ENCODE measurements at places on chromosomes 1 and 21.
A peak's percentile ranks its signal among the peaks of the same experiment; 100 is the strongest.

DNA sequence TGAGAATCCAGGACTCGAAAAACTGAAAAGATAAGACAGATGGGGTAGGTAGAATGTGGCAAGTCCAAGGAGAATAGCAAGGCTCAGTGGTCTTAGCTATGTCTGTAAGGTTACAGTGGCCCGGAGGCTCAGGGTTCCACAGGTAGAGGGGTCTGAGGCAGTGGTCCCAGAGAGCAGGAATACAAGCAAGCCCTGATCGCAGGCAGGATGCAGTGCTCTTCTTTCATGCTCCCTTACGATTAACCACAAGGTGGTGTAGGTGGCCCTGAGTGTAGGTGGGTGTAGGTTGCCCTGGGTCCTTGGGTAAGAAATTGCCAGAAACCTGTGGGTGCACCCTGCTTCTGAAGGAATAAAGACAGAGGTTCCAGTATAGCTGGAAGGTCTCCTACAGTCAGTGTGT, 99.1 kb upstream of the RAB3GAP2 start:
- DNase-seq, result no peak

DNA sequence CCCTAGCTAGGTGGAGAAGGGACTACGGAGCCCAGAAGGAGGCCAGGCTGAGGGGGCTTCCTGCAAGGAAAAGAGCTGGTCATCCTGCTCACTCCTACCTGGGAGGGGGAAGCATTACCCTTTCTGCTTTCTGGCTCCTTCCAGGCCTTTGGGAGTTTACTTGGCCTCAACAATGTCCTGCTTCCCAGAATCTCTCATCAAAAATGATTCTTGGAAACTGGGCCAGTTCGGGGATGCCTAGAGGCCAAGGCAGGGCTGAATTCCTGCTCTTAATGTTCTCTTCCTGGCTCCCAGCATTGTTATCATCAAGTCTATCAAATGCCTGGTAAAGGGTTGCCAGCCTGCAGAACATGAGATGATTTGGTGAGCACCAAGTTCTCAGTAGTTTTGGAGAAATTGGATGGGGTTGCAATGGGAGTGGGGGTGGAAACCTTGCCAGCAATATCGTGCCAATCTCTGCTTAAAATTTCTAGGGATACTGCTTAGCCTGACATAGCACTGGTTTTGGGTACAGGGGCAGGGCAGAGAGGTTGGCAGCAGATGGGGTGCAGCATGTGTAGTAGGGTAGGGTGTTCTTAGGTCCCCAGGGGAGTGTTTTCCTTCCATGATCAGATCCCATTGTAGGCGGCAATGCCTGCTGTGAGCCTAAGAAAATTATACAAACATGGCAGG, 7.7 kb upstream of the PAFAH2 start:
- no peak for DNase-seq

- no peak for DNase-seq
Measured at GRCh38 chr1:229991104-229991513, 75.9 kb upstream of the GALNT2 start.

GRCh38 chr1:117894078-117894477, 35.3 kb downstream of the GDAP2 start:
- no peak for DNase-seq

DNA sequence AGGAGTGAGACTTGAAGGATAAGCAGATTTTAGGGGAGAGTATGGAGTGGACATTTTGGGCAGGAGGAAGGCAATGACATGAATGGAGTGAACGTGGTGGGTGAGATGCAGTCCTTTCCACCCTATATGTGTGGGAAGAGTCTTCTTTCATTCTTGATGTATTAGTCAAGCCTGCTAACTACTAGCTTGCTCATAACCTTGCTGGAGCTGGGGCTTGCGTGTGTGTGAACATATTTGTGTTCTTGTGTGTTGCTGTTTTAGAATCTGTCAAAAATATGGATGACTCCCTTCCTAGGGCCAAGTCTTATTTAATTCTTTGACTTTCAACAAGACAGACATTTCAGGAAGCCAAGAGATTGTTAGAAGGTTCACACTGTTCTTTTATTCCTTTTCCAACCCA, 132.7 kb downstream of the UCK2 start:
- DNase-seq, result no peak

GRCh38 chr1:223316082-223316481, 47.9 kb downstream of the SUSD4 start:
- DNase-seq, result no peak

GRCh38 chr21:34734696-34735095, 65.9 kb downstream of the CLIC6 start:
- DNase-seq, result no peak

DNA sequence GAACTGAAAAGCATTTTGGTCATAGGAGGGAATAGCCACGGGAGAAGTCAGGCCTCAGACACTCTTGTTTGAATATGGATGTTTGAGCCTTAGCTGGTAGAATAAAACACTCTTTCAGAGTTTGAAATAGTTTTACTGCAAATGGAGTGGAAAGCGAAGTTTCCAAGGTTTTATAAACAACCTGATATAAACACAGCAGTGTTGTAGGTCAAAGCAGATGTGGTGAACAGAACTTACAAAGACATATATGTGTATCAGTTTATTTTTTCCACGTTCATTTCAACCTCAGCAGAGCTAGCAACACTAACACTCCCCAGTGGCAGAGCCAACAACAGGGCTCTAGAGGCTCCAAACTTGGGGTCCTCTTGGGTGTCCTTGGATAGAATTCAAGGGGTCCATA, 89.9 kb downstream of the WLS start:
- DNase-seq, result no peak

DNA sequence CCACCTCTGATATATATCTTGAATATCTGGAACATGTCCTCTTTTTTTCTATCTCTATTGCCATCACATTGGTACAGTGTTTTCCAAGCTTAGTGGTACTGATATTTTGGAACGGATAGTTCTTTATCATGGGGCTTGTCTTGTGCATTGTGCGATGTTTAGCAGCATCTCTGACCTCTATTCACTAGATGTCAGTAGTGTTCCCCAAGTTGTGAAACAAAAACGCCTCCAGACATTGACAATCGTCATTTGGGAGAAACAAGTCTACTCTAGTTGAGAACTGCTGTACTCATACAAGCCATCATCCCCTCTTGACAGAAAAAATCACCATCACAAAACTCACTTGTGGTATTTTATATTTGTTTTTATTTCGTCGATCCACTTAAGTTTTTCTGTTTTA, 79.7 kb upstream of the CHODL start:
- no peak for DNase-seq

- DNase-seq, result no peak
Measured at GRCh38 chr1:171909711-171910110, 68.4 kb downstream of the DNM3 start.

DNA sequence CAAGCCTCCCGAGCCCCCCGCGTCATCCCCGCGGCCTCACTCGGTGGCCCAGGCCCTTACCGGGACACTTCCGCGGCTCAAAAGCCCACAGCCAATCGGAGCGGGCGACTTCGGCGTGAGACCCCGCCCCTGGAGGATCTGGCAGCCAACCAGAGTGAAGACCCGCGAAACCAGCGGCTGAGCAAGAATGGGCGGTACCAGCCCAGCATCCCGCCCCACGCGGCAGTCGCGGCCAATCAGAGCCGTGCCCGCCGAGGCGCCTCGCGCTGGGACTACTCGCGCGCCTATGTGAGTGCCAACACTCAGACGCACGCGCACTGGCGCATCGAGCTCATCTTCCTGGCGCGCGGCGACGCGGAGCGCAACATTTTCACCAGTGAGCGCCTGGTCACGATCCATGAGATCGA, 22.5 kb downstream of the DISP3 start:
- no peak for DNase-seq

DNA sequence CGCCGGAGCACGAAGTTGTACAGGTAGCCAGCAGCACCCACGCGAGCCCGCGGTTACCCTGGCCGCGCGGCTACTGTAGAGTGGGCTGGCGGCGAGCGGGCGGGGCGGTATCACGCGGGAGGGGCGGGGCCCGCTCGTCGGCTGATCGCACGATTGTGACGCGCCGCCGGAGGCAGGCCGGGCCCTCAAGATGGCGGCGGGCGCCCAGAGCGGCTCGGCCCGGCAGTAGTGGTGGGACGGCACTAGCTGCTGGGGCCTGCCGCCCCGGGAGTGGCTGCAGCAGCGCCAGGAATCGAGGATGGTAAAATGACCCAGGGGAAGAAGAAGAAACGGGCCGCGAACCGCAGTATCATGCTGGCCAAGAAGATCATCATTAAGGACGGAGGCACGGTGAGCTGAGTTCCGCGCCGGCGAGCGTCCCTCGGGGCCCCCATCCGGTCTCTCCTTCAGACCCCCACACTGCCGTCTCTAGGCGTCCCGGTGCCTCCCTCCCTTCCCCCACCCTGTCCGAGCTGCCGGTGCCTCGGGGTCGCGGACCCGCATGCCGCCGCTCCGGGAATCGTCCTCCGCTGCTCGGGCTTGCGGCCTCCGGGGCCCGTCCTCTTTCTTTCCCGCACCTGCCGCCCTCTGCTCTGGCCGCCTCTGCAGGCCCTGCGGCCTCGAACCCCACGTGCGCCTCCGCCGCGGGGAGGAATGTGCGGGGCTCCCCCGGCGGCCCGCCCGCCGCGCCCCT, 68.3 kb downstream of the SLC35A3 start:
- DNase-seq, result peak; percentile 80

GRCh38 chr1:219316066-219316465, 142.4 kb downstream of the LYPLAL1 start:
- DNase-seq, result no peak

DNA sequence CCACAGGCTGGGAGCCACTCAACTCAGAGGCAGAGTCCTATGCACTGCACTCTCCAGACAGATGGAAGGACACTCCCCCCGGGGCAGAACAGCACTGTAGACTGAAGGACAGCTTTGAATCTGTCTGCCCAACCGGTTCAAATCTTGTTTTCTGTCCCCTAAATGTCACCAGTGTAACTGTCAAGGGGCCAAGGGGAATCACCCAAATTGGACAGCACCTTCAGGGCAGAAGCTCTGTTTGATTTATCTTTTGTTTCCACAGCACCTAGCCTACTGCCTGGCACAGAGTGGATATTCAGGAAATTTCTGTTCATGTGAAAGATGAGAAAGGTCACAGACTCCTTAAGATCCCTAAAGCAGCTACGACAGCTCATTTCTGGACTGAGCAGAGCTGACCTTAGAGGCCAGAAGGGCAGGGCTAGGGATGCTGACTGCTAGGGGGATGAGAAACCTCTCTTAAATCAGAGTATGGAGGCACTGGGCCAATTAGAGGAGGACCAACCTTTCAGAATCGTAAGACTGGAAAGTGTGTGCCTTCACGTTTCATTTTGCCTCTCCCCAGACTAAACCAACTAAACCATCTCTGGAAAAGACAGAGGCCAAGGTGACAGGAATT, 41.0 kb downstream of the ITPKB start:
- no peak for DNase-seq

DNA sequence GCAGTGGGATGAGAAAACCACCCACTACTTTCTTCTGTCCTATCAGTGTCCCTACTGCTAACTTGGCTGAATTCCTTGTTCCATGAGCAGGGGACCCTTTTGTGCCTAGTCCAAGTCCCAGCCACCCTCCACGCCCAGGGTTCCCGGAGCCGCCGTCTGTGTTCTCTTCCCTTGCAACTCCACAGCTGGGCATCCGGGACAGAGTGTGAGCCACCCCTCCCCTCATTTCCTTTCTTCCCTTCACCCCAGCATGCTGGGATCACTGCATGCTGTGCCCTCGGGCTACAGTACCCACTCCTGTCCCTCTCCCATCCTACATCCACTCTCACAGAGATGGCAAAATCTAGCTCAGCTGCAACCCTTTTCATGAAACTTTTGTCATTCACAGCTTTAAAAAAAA, 44.5 kb downstream of the PGBD5 start:
- DNase-seq, result no peak

GRCh38 chr1:95948023-95948422, 714.0 kb downstream of the RWDD3 start:
- DNase-seq, result no peak

- DNase-seq, result no peak
Measured at GRCh38 chr21:34229353-34229752, 134.5 kb upstream of the KCNE2 start.

- no peak for DNase-seq
Measured at GRCh38 chr1:193189442-193190095, 3.2 kb upstream of the B3GALT2 start.

GRCh38 chr21:26809745-26810144, 35.5 kb downstream of the ADAMTS1 start:
- DNase-seq, result no peak

DNA sequence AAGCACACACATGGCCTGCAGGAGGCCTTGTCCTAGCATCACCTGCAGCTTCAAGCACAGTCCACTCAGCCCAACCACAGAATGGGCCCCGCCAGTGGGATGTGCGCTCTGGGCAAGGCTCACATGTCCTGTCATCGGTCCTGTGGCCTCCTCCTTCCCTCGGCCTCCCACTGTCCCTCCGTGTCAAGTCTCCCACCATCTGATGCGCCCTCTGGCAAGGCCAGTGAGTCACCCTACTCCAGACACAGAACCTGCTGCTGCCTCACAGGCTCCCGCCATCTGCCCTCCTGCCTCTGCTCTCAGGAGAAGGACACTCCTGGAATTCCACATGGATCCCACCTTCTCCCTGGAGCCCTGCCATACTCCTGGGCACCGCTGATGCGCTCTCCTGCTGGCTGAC, 14.2 kb downstream of the KCNAB2 start:
- no peak for DNase-seq
